ENCODE measurements at places on chromosomes 13 and 19.
A peak's percentile ranks its signal among the peaks of the same experiment; 100 is the strongest.

DNA sequence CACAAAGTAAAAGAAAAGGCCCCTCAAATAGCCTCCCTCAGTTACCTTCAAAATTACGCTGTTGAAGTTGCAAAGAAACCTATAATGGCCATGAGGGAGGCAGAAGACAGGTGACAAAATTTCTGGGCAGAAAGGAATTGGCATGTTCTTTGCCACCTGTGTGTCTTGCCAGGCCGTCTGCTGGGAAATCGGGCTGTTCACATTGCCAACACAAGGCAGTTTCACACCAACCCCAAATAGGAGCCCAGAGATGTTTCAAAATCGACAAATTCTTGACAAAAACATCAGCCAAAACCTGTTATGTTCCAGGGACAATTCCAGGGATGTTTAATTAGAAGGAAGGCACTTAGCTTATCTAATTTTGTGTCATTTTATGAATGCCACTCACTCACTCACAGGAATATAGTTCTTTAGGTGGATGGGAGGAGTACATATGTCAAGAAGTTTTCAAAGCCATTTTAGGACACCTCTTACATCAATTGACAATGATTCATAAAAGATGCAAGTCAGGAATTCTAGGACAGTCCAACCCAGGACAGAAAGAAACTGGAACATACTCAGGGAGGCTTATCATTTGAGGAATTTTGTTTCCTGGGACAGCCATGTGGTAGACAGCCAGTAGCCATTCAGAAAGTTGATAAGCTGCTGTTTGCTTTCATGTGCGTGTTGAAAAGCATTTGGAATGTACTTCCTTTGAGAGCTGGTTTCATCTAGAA, 164.5 kb downstream of the RGCC start:
- no peak for DNase-seq

- no peak for DNase-seq
These were observed 9.4 kb upstream of the PGLYRP2 start for GRCh38 chr19:15488489-15489226.

GRCh38 chr13:28819735-28820098, 422 bp upstream of the MTUS2 start:
- DNase-seq, result peak; percentile 70

- DNase-seq, result no peak
These were observed 71.3 kb downstream of the RAB20 start for GRCh38 chr13:110490009-110490770.

GRCh38 chr19:33247441-33247819, 21.8 kb upstream of the SLC7A10 start:
- DNase-seq, result no peak

- no peak for DNase-seq
These were observed 149.2 kb upstream of the RNF113B start for GRCh38 chr13:98326291-98326690.

GRCh38 chr13:30585748-30586262, 31.9 kb upstream of the USPL1 start:
- no peak for DNase-seq

- no peak for DNase-seq
These were observed 1.9 kb downstream of the ZNF417 start for GRCh38 chr19:57914531-57914930.

DNA sequence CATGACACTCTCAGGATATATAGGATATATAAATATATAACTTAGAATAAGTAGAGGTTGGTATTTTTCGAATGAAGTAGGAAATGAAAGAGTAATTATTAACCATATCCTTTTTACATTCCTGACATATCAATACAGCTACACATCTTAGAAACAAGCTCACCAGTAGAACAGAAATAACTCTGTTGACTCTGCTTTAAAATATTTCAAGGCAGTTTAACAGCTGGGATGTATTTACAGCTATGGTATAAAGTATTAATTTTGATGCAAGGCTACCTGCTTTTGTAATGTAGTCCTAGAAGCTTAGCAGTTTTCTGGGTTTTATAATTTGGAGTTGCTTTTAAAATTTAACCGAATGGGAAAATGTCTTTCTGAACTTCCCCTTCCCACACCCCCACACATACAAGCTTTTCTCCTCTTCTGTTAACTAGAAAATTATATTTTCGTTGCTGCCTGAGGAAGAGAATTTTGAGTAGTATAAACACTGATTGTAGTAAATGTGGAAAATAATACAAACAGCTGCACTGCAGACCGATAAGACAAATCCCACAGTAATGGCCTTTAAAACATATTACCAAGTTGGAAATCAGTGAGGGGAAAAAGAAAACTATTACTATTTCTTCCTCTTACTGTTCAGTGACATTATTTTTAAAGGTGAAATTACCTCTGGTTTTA, 147.7 kb downstream of the GGACT start:
- DNase-seq, result no peak

Measured in stimulated activated CD4-positive, alpha-beta T cell treated with anti-CD3 and anti-CD28 coated beads, Interleukin-15, amount 100 ng/mL, for 24 hours (primary cell).